ENCODE measurements at places on chromosomes 16 and 17. TPM values are rescaled to one million over a fixed set of nuclear protein-coding genes. Genes with fewer than 3 reads are reported as not detected.

Gene TRPV2
- 74.5 TPM for total RNA-seq

Gene MMP2
- total RNA-seq: 1,311 TPM

Gene FOXJ1
- not detected for total RNA-seq

Gene ALOX15B
- total RNA-seq: not detected

Gene TEKT5
- total RNA-seq: 0.26 TPM

Gene CCDC144A
- total RNA-seq: 12.3 TPM

Gene KRT17
- 0.26 TPM for total RNA-seq

Gene KCNG4
- total RNA-seq: not detected

Gene TMC5
- total RNA-seq: not detected

Gene G6PC1
- total RNA-seq: not detected

Gene KRTAP4-4
- total RNA-seq: not detected

Gene CA7
- not detected for total RNA-seq

Gene ABI3
- total RNA-seq: not detected

Gene FADS6
- total RNA-seq: not detected

Gene CIAO3
- total RNA-seq: 31.0 TPM

Gene PLD6
- 7.8 TPM for total RNA-seq

Gene PDP2
- 7.7 TPM for total RNA-seq

Measured in fibroblast of lung (primary cell).